Small intestine (tissue), 16 donors: ENCODE measurements at places on chromosomes 1 and 21.
A peak's percentile ranks its signal among the peaks of the same experiment; 100 is the strongest.

GRCh38 chr21:34344584-34344983 lies 19.2 kb upstream of the KCNE2 start:
- no peaks in the 10 kb centered on the region for H3K4me1 ChIP-seq
- H3K27me3 ChIP-seq = no peaks in the 10 kb centered on the region
- H3K4me3 ChIP-seq = no peak overlapping the region
- DNase-seq = no peak

GRCh38 chr1:161730050-161730564 lies 8.8 kb downstream of the FCRLB start:
- peaks cover 6% of the 10 kb centered on the region for H3K4me1 ChIP-seq
- H3K36me3 ChIP-seq = no peaks in the 10 kb centered on the region
- no peak overlapping the region for H3K4me3 ChIP-seq
- DNase-seq = no peak
- no peak overlapping the region for H3K27ac ChIP-seq

DNA sequence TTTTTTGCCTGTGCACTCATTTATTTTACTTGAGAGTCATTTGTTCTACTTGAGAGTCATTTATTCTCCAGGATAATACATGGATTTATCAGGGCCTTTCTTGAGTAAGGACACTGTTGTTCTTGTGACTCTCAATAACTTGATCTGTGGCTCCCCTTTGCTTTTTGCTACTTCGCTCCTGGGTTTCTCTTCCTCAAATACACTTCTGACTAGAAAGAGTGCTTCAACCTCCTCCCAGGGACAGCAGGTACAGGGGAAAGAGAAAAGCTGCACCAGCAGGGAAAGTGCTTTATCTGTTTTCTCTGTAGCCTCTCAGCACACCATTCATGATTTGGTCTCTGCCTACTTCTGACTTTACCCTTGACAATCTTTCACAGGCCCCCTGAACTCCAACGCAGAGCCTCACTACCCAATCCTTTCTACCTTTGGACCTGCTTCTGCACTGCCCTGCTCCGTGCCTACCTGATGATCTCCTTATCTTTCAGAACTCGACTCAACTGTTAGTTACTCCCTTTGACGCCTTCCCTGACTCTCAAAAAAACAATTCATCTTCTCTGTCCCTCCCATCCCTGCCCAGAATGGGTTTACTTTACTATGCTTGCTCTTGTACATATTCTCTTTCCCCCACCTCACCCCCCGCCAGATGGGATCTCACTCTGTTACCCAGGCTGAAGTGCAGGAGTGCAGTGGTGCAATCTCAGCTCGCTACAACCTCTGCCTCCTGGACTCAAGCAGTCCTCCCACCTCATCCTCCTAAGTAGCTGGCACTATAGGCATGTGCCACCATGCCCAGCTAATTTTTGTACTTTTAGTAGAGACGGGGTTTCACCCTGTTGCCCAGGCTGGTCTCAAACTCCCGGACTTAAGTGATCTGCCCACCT lies 15.6 kb upstream of the PIGM start:
- H3K27ac ChIP-seq = no peak overlapping the region
- DNase-seq = peak; percentile 27
- peaks cover 9% of the 10 kb centered on the region for H3K4me1 ChIP-seq
- no peaks in the 10 kb centered on the region for H3K36me3 ChIP-seq
- no peak overlapping the region for H3K4me3 ChIP-seq

DNA sequence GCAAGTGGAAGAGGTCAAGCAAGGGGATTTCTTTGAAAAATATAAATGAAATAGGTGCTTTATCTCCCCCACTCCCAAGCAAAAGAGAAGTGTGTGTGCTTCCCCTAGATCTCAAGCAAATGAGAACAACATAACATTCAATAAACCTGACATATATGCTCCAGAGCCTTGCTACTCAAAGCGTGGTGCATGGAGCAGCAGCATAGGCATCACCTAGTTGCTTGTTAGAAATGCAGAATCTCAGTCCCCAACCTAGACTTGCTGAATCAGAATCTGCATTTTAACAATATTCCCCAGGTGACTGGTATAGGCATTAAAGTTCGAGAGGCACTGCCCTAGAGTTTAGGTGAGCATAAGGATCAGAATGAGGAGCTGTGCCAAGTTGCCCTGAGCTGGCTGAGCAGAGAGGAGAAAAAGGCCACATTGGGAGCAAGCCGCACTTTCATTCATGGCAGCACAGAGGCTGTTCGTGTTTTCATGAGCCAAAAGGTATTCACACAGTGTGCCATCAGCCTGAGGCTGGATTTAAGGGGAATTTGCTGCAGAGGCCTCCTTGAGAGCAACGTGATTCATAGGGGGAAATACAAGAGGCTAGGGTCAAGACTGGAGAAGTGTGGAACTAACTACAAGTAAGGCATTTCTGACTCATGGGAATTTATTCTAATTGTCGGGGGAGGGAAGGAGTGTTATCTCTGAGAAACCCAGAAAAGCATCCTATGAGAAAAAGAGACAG lies 14.3 kb upstream of the LPAR3 start:
- H3K4me1 ChIP-seq = no peaks in the 10 kb centered on the region
- H3K36me3 ChIP-seq = no peaks in the 10 kb centered on the region
- H3K27me3 ChIP-seq = peaks cover 2% of the 10 kb centered on the region
- H3K4me3 ChIP-seq = no peak overlapping the region
- no peak overlapping the region for H3K27ac ChIP-seq
- DNase-seq = no peak

DNA sequence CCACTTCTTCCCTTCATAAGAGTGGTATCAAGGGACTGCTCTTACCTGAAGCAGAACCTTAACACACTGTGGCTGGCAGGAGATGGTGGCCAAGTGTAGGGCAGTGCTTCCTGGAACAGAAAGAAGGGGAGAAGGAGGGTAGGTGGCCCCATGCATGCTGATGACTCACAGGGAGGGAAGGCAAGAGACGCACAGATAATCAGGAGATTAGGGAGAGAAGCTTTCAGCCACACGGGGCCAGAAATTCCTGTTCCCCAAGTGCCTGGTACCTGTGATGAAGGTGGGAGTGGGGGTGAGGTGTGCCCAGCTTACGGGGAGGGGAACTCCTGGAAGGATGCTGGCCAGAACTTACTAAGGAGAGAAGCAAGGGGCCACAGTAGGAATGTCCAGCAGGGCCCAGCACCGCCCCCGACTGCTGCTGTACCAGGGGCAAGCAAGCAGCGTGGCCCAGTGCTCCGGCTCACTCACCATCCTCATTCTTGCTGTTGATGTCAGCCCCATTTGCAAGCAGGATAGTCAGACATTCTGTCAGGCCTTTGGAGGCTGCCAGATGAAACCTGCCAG lies 7.7 kb downstream of the ANKRD35 start:
- H3K27me3 ChIP-seq = peaks cover 13% of the 10 kb centered on the region
- no peak overlapping the region for H3K27ac ChIP-seq
- H3K4me1 ChIP-seq = peaks cover 5% of the 10 kb centered on the region
- H3K4me3 ChIP-seq = no peak overlapping the region
- no peaks in the 10 kb centered on the region for H3K36me3 ChIP-seq
- DNase-seq = no peak

DNA sequence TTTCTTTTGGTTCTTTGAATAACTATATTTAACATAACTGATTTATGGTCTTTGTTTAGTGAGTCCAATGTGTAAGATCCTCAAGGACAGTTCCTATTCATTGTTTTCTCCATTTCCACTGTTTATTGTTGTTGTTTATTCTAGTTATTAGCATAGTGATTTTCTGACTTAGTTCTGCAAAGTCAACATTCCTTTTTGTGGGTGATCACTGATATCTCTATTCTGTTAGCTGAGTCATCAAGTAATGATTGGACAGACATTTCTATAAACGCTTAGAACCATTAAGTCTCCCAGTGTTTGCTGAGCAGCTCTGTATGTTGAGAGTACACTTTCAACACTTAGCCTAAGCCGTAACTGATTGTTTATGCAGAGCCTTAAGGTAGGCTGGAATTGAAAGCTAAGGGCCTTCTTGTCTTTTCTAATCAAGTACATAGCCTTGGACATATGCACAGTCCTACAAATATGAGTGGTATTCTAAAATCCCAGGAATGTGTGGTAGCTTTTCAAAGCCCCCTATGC lies 87.1 kb downstream of the SLC5A9 start:
- H3K36me3 ChIP-seq = no peaks in the 10 kb centered on the region
- H3K4me1 ChIP-seq = no peaks in the 10 kb centered on the region
- H3K27ac ChIP-seq = no peak overlapping the region
- no peak overlapping the region for H3K4me3 ChIP-seq
- no peaks in the 10 kb centered on the region for H3K27me3 ChIP-seq

DNA sequence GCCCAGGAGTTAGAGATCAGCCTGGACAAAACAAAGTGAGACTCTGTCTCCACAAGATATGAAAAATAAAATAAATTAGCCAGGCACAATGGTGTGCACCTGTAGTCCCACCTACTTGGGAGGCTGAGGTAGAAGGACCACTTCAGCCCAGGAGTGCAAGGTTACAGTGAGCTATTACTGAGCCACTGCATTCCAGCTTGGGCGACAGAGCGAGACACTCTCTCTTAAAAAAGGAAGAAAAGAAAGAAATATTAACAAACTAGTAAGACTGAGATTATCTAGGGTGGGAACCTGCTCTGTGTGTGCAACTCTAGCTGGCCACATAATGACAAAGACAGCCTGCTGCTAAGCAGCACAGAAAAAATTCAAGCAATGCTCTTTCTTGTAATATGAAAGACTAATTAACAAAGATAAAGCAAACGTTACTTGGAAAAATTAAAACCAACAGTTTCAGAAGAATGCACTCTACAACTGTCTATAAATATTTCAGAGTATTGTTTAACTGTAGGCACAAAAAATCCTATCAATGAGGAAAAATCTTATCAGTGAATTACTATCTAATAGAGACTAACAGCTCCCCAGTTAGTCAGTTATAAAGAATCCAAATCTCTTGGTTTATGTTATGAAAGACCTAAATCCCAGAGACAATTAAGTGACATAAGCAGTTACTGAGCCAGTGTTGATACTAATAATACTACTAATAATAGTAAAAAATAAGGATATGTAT lies 74.5 kb downstream of the ENAH start:
- H3K36me3 ChIP-seq = no peaks in the 10 kb centered on the region
- no peak overlapping the region for H3K27ac ChIP-seq
- H3K4me1 ChIP-seq = no peaks in the 10 kb centered on the region
- no peak overlapping the region for H3K4me3 ChIP-seq
- no peaks in the 10 kb centered on the region for H3K27me3 ChIP-seq

- H3K36me3 ChIP-seq = no peaks in the 10 kb centered on the region
- peaks cover 1% of the 10 kb centered on the region for H3K27me3 ChIP-seq
- H3K27ac ChIP-seq = no peak overlapping the region
- peaks cover 32% of the 10 kb centered on the region for H3K4me1 ChIP-seq
These were observed 26.2 kb downstream of the UMODL1 start for GRCh38 chr21:42097274-42097673.

DNA sequence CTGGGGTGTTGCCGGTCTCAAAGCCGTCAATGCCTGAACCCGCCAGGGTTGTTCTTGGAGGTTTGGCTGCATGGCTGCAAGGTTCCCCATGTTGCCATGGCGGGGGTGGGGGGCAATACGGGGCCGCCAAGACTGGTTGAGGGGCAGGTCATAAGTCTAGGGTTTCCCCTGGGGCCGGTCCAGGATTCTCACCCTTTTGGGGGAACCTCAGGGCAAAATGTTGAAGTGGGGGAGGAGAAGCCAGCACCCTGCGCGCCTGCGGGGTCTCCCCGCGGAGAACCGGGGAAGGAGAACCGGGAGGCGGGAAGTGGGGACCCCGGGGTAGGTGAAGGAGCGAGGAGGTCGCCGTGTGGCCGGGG lies 401 bp upstream of the ARHGEF10L start:
- H3K27me3 ChIP-seq = peaks cover 14% of the 10 kb centered on the region
- no peak for DNase-seq
- H3K4me3 ChIP-seq = peak overlapping the region; percentile 25
- H3K27ac ChIP-seq = no peak overlapping the region

DNA sequence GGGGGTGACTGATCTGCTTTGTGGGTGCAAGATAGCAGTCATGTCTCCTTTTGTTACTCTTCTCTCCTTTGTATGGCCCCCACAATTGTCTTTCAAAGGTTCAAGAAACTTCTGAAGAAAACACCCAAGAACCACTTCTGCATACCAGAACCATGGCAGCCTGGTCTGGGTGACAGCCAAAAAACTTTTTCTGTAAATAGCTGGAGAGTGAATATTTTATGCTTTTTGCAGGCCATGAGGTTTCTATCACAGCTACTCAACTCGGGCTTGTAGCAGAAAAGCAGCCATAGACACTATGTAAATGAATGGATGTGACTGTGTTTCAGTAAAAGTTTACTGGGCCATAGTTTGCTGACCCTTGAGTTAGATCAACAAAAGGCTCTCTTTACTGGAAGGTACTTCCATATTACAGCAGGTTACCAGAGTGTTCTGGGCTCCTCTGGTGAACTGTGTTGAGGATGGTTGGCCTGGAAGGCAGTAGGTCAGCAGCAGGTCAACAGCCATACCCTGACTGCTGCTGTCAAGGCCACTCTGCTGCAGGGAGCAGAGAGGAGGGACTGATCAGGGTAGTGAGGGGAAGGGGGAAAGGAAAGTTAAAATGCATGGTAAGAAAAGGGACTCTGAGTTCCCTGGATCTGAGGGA lies 116.4 kb downstream of the GDAP2 start:
- DNase-seq = no peak
- no peak overlapping the region for H3K27ac ChIP-seq
- no peaks in the 10 kb centered on the region for H3K36me3 ChIP-seq
- no peaks in the 10 kb centered on the region for H3K27me3 ChIP-seq
- no peak overlapping the region for H3K4me3 ChIP-seq

DNA sequence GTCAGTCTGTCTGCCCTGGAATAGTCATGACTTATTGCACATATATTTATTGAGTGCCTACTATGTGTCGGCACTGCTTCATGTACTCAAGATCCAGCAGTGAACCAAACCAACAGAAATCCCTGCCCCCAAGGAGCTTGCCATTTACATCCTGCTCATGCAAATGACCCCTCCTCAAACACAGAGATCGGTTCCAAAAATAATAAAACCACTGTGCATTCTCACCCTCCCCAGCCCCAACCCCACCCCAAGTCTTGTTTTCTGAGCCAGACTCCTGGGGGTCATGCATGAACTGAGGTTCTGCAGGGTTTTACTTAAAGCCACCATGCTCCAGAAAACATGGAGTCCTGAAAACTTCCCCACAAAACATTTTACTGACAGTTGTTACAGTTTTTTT lies 61.9 kb downstream of the KIAA0040 start:
- H3K27ac ChIP-seq = no peak overlapping the region
- no peak for DNase-seq
- H3K36me3 ChIP-seq = no peaks in the 10 kb centered on the region
- peaks cover under 1% of the 10 kb centered on the region for H3K27me3 ChIP-seq
- peaks cover 10% of the 10 kb centered on the region for H3K4me1 ChIP-seq
- H3K4me3 ChIP-seq = no peak overlapping the region

- no peak overlapping the region for H3K27ac ChIP-seq
- H3K4me1 ChIP-seq = peaks cover 63% of the 10 kb centered on the region
- peak overlapping the region; percentile 8 for H3K4me3 ChIP-seq
- no peaks in the 10 kb centered on the region for H3K27me3 ChIP-seq
These were observed 4.2 kb upstream of the TFF3 start for GRCh38 chr21:42319376-42319775.

DNA sequence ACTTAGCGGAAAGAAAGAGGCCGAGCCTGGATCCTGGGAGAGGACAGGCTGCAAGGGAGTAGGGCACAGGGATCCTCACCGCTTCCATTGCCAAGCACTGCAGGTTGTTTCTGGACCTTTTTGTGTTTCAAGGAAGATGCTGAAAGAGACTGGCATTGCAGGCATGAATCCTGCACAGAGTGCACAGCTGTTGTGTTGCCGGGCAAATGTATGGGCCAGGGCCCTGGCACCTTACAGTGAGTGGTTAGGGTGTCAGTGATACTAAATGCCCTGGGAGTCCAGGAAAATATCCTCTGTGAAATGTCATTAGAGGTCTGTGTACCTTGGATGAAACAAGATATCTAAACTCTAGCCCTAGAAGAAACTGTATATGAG lies 145.5 kb upstream of the FGGY start:
- H3K27me3 ChIP-seq = no peaks in the 10 kb centered on the region
- no peaks in the 10 kb centered on the region for H3K4me1 ChIP-seq
- H3K4me3 ChIP-seq = no peak overlapping the region
- no peak for DNase-seq
